ENCODE measurements at places on chromosomes 3 and 15.

DNA sequence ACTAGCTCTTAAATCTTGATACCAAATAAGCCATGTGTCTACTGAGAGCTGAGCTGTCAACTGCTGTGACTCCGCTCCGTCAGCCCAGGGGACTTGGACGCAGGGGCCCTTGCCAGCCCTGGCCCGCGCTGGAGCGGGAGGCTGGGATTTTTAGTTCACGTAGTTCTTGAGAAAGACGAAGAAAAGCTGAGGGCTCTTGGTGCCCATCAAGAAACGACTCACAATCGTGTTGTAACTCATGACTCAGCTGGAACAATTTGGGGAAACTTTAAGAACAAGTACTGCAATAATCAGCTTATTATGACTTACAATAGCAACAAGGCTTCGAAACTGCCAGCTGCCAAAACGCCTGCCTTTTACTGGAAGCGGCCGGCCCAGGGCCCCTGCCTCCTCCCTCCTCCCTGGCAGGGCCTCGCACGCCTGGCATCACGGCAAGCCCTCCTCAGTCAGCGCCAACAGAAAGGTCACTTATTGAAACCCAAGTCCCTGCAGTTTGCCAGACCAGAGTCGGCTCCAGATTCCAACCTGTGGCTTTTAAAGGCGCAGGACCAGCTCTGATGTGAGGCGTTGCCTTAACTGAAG is 60.3 kb downstream of the RGMA start:
- DNase-seq: peak; percentile 21

DNA sequence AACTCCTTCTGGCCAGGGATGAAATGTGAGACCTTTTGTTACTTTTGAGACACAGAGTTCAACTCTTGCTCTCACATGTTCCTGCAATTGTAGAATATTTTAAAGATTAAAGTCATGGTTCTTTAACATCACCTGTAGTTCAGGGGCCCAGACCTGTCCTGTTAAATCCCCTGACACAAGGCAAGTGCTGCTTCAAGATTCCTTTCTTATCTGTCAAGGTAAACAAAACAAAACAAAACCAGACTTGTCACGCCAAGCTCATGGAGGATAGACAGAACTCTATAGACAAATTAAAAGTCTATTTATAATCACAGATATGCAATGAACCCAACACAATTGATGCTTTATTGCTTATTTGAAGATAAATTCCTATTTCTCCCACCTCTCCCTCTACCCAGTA is 48.6 kb upstream of the NEDD4 start:
- DNase-seq: no peak

- no peak for DNase-seq
Measured at GRCh38 chr3:194596906-194597305, 36.3 kb downstream of the TMEM44 start.

DNA sequence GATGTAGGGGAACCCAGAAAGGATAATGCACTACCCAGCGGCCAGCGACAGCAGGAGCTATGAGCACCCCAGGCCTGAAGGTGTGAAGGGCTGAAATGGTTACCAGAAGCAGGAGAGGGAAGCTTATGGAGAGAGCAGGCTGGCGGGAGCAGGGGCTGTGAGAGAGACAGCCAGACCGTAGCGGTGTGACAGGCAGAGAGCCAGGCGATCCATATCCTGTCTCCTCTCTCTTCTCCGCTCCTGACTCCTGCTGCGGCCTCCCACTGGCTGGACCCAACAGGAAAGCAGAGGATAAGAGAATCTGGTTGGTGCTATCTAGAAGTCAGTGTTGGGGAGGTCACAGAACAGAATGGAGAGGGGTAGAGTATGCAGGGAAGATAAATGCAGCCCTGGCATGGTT is 49.9 kb downstream of the BTD start:
- DNase-seq: no peak

DNA sequence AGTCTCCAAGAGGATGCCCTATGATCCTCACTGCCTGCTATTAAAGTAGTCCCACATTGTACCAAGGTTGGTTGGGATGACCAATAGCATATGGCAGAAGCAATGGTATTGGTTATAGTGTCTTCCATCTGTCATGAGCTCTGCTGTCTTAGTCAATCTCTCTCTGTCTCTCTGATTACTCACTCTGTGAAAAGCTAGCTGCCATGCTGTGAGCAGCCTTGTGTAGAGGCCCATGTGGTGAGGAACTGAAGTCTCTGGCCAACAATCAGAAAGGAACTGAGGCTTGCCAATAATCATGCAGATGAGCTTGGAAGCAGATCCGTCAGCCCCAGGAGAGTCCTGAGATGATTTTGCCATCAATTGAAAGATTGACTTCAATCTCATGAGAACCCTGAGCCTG is 60.3 kb upstream of the CFAP161 start:
- DNase-seq: no peak

DNA sequence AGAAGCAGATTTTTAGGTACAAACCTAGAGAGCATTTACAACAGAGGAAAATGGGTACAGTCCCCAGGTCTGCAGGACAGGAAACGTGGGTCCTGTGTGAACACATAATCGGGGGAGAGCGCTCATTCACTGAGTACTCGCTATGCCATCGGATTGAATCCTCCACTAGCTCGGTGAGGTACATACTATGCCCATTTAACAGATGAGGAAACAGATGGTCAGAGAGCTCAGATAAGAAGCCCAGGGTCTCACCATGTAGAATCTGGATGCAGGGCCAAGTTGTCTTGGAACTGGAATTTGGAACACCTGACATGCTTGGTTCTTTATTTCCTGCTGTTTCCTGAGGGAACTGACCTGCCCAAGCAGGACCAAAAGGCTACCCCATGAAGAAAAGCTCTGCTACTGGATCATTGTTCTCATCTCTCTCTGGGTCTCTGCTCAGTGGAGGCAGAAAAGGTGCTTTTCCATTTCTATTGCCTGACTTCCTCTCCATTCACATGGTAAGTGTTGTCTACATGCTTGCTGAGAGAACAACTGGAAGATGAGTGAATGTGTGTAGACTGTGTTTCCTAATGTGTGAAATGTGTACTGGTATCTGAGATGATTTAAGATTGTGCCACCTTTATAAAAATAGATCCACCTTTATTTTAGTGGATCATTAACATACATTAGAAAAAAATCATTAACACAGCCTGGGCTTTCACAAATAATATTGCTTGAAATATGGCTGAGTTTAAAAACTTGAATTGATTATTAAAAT is 89.1 kb downstream of the TGFBR2 start:
- DNase-seq: no peak

- DNase-seq: peak; percentile 56
Measured at GRCh38 chr3:128466840-128467541, at the start of gene DNAJB8. DNAJB8 (minus strand) TSS chr3:128466890; CDS start chr3:128463245, 3,645 bp downstream.

DNA sequence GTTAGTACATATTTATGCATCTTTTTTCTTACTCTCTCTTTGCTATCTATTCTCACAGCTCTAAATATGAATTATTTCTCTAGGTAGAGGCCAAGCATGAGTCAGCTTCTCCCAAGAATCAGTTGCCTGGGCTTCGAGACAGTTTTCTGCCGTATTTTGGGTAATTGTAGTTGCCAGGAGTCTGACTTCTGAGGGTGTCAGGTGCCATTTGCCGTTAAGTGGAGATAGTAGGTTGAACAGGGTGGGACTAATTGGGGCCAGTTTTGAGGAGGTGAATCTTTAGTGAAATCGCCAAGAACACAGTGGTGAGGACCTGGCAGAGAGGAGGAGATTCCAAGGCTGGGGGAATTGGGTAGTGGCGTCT is 7.8 kb upstream of the NRROS start:
- peak; percentile 80 for DNase-seq

Data from erythroblast (primary cell).